ENCODE measurements at places on chromosomes 7 and 10.

GRCh38 chr7:139620676-139621344 lies 97.3 kb downstream of the CLEC2L start:
- no peaks in the 10 kb centered on the region for H3K27me3 ChIP-seq
- peaks cover 62% of the 10 kb centered on the region for H3K36me3 ChIP-seq
- H3K4me1 ChIP-seq, result peaks cover 10% of the 10 kb centered on the region
- no peak overlapping the region for H3K4me3 ChIP-seq
- DNase-seq, result peak; percentile 17

DNA sequence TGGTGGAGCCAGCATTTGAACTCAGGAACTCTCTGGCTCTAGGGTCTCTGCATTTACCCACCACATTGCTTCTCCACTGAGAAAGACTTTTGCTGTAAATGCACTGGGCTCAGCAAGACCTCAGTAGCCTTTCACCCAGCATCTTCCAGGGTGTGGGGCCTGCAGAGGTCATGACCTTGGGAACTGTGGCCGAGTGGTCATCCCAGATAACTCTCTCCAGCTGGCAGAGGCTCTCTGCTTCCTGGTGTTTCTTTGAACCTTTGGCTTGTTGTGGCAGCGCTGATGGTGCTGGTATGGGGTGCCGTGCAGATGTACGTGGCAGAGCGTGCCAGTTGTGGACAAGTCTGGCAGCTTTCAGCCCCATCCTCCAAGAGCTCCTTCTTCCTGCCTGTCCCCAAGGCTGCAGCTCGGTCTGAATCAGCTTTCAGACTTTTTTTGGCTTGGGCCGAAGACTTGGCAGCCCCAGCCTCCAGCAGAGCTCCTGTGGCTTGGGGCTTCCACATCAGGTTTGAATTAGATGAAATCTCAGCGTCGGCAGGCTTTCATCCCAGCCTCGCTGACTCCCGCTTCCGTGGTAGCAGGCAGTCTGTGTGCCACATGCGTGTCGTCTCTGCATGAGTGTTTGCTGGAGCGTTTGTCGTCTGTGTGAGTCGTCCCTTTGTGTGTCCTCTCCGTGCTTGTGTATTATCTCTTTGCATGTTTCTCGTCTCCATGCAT lies 21.5 kb downstream of the ADAMTS14 start:
- H3K4me1 ChIP-seq, result no peaks in the 10 kb centered on the region
- H3K27ac ChIP-seq, result no peak overlapping the region
- H3K36me3 ChIP-seq, result no peaks in the 10 kb centered on the region

DNA sequence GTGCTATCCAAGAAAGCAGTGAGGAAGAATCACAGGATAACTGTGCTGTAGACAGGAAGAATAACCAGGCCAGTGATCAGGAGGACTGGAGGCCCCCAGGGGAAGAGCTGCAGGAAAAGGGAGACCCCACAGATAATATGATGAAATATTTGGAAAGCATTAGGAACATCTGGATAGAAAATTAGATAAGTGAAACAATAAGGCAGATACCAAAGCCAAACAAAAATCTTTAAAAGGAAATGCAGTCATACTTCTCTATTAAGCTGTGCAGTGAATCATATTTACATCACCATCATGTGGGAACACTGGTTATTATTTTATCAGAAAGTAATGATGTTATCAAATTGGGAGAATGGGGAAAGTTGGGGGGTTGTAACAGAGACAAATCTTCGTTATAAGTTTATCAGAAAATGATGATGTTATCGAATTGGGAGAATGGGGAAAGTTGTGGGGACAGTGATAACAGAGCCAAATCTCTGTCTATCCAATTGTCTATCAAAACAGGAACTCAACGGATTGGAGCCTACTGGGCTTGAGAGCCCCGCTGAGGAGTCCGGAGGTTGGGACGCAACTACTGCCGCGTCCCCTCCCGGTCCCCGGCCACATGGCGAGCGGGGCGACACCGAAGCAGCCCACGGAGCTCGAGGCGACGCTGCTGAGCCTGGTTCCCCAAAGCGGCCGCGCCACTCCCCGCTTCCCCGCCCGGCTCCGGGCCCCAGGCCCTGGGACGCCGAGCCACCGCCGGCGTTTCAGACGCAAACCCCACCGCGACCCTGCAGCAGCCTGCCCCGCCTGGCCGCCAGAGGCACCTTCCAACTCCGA lies 14.0 kb upstream of the RALA start:
- peaks cover 32% of the 10 kb centered on the region for H3K27me3 ChIP-seq
- peaks cover 35% of the 10 kb centered on the region for H3K4me1 ChIP-seq
- peak overlapping the region; percentile 73 for H3K4me3 ChIP-seq
- DNase-seq, result no peak
- H3K36me3 ChIP-seq, result no peaks in the 10 kb centered on the region

GRCh38 chr10:119342335-119342734 lies 135.0 kb downstream of the GRK5 start:
- no peaks in the 10 kb centered on the region for H3K27me3 ChIP-seq
- no peak overlapping the region for H3K4me3 ChIP-seq
- no peak overlapping the region for H3K27ac ChIP-seq
- no peak for DNase-seq
- peaks cover 20% of the 10 kb centered on the region for H3K36me3 ChIP-seq
- peaks cover 52% of the 10 kb centered on the region for H3K4me1 ChIP-seq

DNA sequence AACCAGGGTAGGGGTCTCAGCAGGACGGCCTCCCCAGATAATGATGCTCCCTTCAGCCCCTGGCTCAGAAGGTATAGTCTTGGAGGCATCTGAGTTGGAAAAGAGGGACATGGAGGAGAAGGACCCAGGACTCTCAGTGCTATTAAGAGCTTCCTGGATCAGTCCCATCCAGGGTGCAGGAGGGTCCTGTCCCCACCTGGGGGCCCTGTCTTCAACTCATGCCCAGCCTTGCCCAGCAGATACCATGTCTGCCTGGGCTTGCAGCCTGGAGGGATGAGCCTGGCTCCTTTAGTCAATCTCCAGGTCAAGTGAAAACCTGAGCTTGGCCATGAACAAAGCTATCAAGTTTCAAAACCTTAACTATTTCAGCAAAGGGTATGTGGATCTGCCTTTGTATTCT lies 67.6 kb downstream of the PRTFDC1 start:
- peaks cover 9% of the 10 kb centered on the region for H3K27me3 ChIP-seq
- no peak overlapping the region for H3K4me3 ChIP-seq
- DNase-seq, result no peak
- H3K27ac ChIP-seq, result no peak overlapping the region
- peaks cover 7% of the 10 kb centered on the region for H3K4me1 ChIP-seq

GRCh38 chr10:118383699-118384098 lies 41.6 kb upstream of the FAM204A start:
- no peaks in the 10 kb centered on the region for H3K36me3 ChIP-seq
- peaks cover 44% of the 10 kb centered on the region for H3K27me3 ChIP-seq
- no peak for DNase-seq
- no peak overlapping the region for H3K4me3 ChIP-seq
- H3K4me1 ChIP-seq, result peaks cover 4% of the 10 kb centered on the region
- no peak overlapping the region for H3K27ac ChIP-seq

- no peak overlapping the region for H3K27ac ChIP-seq
- DNase-seq, result no peak
These were observed 125.3 kb downstream of the NEURL1 start for GRCh38 chr10:103618575-103619423.

GRCh38 chr10:63099734-63100133 lies 33.4 kb upstream of the NRBF2 start:
- H3K4me1 ChIP-seq, result peaks cover 3% of the 10 kb centered on the region
- no peak overlapping the region for H3K27ac ChIP-seq
- no peaks in the 10 kb centered on the region for H3K36me3 ChIP-seq
- H3K4me3 ChIP-seq, result no peak overlapping the region

- DNase-seq, result no peak
- H3K4me1 ChIP-seq, result no peaks in the 10 kb centered on the region
- H3K27ac ChIP-seq, result no peak overlapping the region
- H3K4me3 ChIP-seq, result no peak overlapping the region
- H3K27me3 ChIP-seq, result peaks cover 11% of the 10 kb centered on the region
These were observed 607.1 kb upstream of the FOXK1 start for GRCh38 chr7:4074994-4075393.

DNA sequence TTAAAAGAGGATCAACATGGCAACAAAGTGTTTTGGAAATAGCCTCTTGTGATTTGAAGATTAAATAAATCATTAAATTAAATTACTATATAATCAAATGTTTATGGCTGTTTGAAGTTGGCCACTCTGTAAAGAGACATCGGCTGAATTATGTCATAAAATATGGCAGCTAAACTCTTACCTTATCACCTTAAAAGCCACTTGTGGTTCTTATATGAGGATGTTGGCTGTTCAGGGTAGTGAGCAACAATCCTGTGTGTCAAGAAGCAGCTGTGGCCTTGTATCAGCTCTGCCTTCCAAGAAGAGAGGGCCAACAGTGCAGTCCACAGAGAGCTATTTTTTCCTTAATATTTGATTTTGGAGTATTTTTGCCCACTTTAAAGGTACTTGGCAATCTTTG lies 113.4 kb upstream of the CDK6 start:
- no peak for DNase-seq
- H3K27me3 ChIP-seq, result no peaks in the 10 kb centered on the region
- H3K27ac ChIP-seq, result no peak overlapping the region
- H3K4me3 ChIP-seq, result no peak overlapping the region
- H3K36me3 ChIP-seq, result no peaks in the 10 kb centered on the region
- no peaks in the 10 kb centered on the region for H3K4me1 ChIP-seq

DNA sequence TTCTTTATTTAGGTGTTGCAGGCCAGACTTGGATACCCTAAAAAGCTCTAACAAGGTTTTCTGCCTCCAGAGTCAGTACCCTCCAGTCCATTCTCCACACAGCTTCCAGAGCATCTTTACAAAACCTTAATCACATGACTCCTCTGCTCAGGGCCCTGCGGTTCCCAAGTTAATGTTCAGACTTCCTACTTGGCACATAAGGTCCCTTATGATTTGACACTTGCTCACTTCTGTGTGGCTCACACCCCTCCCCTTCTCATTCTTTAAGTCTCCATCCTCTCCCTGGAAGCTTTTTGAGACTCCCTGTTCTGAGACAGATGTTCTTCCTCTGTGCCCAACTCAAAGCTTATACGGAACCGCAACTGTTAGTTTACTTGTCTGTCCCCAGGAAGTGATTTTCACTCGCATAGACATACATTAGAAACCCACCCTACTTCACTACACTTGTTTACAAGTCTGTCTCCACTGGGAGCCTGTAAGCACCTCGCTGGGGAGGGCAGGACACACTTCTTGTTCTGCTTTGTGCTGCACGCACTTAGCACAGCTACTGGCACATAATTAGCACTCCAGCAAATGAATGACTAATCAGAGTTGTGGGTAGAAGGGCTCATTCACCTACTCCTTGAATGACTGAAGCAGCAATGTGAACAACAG lies 154.3 kb upstream of the LAMB4 start:
- DNase-seq, result no peak
- peaks cover 7% of the 10 kb centered on the region for H3K4me1 ChIP-seq
- H3K27me3 ChIP-seq, result peaks cover 36% of the 10 kb centered on the region
- H3K36me3 ChIP-seq, result no peaks in the 10 kb centered on the region

DNA sequence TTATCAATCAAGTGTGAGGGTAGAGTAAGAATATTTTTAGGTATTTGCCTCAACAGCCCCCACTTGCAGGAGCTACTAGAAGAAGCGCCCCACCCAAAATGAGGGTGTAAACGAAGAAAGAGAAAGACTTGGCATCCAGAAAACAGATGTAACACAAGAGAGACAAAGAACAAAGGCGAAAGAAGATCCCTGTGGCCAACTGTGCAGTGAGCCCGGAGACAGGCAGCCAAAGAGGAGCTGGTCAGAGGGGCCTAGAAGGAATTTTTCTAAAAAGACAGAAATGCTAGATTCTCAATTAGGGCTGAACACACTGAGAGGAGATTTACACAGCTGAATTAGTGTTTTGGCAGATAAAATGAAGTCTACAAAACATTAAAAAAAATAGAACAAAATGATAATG lies 29.6 kb upstream of the EIF5AL1 start:
- peaks cover 27% of the 10 kb centered on the region for H3K27me3 ChIP-seq
- H3K36me3 ChIP-seq, result no peaks in the 10 kb centered on the region
- no peak for DNase-seq
- H3K4me1 ChIP-seq, result no peaks in the 10 kb centered on the region

DNA sequence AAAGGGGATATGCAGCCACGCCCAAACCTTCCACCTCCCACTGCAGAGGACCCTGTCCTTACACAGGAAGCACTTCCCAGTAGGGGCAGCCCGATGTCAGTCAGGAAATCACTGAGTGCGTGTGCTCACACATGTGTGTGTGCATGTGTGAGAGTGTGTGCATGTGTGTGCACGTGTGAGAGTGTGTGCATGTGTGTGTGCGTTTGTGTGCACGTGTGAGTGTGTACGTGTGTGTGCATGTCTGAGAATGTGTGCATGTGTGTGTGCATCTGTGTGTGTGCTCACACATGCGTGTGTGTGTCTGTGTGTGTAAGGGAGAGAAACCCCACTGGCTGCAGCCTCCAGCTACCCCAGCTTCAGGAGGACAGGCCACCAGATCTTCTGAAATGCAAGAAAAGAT lies 229.3 kb downstream of the KCNMA1 start:
- no peak overlapping the region for H3K27ac ChIP-seq
- H3K36me3 ChIP-seq, result no peaks in the 10 kb centered on the region
- peaks cover 17% of the 10 kb centered on the region for H3K27me3 ChIP-seq
- no peak for DNase-seq

DNA sequence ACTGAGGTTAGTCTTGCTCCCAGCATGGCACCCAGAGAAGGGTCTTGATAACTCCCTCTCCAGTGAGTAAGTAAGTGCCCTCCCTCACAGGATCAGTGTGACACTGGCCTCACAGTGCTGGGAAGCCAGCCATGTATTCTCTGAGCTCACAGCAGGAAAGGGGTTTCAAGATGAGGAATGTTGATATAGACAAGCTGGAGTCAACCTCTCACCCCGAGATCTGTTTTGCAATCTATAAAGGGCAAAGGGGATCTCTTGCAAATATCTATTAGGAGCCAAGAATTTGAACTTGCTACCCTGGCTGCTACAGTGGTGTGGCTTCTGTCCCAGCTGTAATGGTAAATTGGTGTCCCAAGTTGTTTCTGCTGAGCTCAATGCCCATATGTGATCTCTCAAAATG lies 70.2 kb upstream of the ADAM12 start:
- no peak for DNase-seq
- peaks cover 7% of the 10 kb centered on the region for H3K27me3 ChIP-seq
- H3K36me3 ChIP-seq, result no peaks in the 10 kb centered on the region
- no peak overlapping the region for H3K27ac ChIP-seq

DNA sequence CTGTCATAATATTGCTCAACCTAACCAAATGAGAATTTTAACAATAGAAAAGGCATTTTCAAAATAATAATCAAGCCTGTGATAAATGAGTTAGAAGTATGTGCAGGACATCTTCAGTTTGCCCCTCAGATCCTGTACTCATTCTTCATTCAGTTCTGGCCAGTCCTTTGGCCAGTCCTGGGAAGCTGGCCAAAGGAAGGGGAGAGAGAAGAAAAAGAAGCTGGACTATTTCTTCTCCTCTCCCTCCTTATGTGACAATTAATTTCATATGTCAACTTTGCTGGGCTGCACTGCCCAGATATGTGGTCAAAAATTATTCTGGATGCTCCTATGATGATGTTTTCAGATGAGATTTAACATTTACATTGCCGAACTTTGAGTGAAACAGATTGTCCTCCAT lies 31.6 kb upstream of the ITGB8 start:
- H3K27me3 ChIP-seq, result no peaks in the 10 kb centered on the region
- no peak overlapping the region for H3K27ac ChIP-seq
- DNase-seq, result no peak
- no peak overlapping the region for H3K4me3 ChIP-seq

Measured in stimulated activated naive B cell treated with anti-CD40 and anti-IgM and Interleukin-4, amounts not matched to agents 10 μg/mL and 1 μg/mL and 100 μg/mL, for 72 hours (primary cell).